ENCODE measurements at places on chromosomes 5 and 9.

- DNase-seq, result no peak
Observed at GRCh38 chr5:139647506-139648204, 494 bp upstream of the CXXC5 start.

- peak; percentile 97 for DNase-seq
Observed at GRCh38 chr5:132674671-132675506, 1.1 kb downstream of the IL4 start.

GRCh38 chr5:39829441-39829840 is 404.7 kb upstream of the DAB2 start:
- no peak for DNase-seq

GRCh38 chr5:97694091-97694490 is 511.0 kb upstream of the RIOK2 start:
- no peak for DNase-seq

GRCh38 chr9:112618385-112619009 is 99.4 kb downstream of the INIP start:
- no peak for DNase-seq

GRCh38 chr5:63055421-63055820 is 476.8 kb downstream of the LRRC70 start:
- peak; percentile 5 for DNase-seq

- DNase-seq, result no peak
Observed at GRCh38 chr5:134517553-134517952, 7.9 kb upstream of the JADE2 start.

GRCh38 chr9:72315510-72316311 is 49.3 kb downstream of the ZFAND5 start:
- DNase-seq, result peak; percentile 65

DNA sequence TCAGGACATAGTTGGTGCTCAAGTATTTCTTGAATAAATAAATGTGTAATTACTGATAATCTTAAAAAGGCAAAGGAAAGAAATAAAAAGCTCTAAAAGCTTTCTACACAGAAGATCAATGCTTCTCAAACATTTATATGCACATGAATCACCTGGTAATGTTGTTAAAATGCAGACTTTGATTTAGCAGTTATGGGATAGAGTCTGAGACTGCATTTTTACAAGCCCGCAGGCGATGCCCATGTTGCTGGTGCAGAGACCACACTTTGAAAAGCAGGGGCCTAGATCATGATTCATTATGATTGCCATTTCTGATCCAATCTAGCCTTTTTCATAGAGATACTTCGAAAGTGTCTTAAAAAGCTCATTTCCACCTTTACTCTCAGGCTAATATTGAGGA is 3.5 kb upstream of the CCDC152 start:
- DNase-seq, result no peak

DNA sequence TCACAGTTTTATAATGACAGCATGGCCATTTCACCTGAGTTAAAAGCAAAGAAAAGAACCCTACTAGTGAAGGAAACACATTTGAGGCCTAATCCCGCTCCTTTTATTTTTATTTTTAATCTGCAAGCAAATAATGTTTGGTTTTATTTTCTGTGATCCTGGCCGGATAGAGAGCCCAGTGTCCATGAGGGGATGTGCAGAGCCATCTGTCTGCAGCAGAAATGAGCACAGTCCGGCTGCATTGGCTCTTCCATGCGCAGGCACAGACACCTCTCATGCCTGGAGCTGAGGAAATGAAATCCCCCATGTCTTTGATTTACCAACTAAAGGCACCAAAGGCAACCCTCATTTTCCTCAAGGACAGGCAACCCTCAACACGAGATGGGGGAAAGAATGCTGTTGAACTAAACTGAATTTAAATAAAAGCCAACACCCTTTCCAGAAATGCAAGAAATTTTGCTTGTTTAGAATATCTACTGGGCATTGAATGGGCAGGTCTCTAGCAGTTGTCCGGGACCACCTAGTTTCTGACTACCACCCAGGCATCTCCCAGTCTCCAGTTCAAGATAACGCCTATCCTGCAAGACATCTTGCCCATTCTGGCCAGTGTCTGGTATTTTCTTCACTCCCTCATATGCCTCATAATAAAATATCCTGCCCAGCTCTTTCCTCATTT is 47.9 kb upstream of the SEMA6A start:
- DNase-seq, result no peak

GRCh38 chr5:100598446-100598845 is 63.3 kb downstream of the FAM174A start:
- no peak for DNase-seq

- DNase-seq, result no peak
Observed at GRCh38 chr5:142842994-142843905, 73.1 kb downstream of the ARHGAP26 start.

GRCh38 chr5:119019501-119019900 is 31.2 kb upstream of the DTWD2 start:
- no peak for DNase-seq

DNA sequence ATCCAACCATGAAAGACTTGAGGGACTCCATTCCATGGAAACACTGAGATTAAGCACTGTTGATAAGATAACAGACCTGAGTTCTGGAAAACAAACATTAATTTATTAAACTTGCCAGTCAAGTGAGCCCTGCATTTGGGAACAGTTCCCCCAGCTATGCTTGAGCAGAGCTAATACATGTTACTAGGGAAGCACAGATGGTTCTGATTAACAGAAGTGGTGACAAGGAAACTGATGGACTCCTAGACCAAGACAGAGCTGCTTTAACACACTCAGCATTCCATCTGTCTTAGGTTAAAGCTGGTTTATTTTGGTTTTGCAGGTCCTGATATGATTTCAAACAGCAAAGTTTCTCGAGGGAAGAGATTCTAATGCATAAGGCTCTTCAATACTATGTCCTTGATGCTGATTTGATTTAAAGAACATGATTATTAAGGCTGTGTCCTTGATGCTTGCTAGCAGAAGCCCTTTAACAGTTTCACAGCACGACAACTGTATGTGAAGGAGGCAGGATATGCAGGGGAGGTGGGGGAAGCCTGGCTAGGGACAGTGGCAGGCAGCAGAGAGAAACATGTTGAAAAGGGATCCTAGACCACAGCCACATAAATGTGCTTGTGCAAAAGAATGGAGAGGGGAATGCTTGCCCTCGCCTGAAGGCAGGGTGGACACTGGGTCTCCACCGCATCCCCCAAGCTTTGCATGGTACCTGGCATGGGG is 66.2 kb downstream of the ACTBL2 start:
- no peak for DNase-seq

DNA sequence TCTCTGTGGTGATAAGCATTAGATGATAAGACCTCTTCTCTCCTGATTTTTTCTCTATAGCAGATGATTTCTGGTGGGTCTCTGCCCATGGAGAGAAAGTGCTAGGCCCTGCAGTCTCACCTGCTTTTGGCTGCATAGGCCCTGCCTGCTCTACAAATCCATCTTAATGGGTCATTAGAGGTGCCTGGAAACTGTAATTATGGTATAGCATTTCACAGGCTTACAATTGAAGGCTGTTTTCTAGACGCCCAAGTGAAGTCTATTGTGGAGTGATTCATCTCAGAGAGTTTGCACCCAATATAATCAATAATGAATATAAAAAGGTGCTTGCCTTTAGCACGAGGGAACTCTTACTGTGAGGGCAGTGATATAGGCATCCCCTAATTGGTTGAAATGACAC is 33.8 kb downstream of the NEUROG1 start:
- no peak for DNase-seq

- no peak for DNase-seq
Observed at GRCh38 chr9:131688377-131688776, 51.5 kb downstream of the RAPGEF1 start.

DNA sequence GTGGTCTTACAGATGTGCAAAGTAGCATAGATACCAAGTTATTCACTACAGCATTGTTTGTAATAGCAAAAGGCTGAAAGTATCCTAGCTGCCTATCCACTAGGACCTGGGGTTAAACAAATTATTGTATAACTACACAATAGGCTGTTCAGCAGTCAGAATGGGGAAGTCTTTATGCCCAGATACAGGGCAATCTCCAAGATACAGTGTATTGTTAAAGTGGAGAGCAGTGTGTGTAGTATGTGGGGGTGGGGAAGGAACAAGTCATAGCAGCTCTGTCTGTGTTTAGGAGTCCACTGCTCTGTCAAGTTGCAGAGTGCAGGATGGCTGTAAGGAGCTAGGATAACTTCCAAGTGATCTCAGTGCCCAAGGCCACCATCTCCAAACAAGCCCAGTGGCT is 5.5 kb downstream of the PCYOX1L start:
- no peak for DNase-seq

GRCh38 chr5:128257076-128257475 is 173.5 kb downstream of the SLC12A2 start:
- DNase-seq, result no peak

DNA sequence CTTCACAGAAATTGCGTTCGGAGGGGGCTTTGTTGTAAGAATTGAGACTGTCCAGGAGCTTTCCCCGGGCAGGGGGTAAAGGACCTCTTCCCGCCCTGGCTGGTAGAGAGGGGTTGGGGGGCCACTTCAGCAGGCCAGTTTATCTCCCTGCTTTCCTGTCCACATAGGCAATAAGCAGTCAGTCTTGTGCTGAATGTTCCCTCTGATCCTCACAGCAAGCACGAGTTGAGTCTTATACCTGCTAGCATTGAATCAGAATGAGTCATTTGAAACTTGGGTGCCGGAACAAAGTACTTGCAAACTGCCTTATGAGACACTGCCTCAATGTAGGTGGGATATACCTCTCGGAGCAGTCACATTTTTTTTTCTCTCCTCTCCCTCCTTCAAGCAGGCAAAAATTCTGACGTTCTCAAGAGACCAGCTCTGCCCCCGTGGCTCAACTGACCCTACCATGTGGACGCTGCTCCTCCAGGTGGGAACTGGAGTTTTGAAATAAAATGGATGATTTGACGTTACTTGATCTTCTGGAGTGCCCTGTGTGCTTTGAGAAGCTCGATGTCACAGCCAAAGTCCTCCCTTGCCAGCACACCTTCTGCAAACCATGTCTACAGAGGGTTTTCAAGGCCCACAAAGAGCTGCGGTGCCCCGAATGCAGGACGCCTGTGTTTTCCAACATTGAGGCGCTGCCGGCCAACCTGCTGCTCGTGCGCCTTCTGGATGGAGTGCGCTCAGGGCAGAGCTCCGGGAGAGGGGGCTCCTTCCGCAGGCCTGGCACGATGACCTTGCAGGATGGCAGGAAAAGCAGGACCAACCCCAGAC is 1.3 kb downstream of the SH3RF2 start:
- DNase-seq, result peak; percentile 67

DNA sequence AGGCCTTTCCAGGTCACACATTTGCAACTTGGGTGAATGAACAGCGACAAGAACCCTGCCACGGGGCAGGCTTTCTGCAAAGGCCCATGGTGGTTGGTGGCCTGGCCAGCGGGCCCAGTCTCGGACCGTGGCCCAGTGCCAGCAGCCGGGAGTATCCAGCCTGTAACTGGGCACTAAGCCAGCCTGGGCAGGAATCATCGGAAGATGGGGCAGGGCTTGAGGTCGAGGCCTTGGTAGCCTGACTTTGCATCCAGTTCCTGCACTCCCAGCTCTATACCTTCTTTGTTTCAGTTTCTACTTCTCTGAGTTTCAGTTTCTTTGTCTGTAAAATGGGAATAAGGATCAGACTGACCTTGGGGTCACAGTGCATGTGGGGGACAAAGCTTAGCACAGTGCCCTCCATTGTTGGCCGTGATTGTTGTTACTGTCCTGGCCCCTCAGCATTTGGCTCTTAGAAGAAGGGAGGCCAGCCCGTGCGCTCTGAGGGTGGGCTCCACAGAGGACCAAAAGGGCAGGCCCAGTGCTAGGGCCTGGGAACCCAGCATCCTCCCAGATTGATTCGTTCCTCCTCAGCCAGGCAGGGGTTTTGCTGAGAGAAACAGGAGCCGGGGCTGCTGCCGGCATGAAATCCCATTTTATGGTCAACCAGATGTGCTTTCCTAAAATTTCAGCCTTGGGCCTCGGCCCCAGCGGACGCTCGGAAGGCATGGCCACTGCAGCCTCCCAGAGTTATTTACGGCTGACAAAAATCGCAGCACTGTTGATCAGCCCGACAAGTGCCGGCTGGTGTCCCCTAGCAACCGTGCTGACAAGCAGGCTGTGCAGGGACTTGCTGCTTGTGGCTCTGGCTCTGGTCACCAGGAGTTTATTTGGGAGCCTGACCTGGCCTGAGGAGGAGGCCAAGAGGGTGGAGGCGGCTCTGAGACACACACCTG is 43.6 kb downstream of the JADE2 start:
- DNase-seq, result no peak

DNA sequence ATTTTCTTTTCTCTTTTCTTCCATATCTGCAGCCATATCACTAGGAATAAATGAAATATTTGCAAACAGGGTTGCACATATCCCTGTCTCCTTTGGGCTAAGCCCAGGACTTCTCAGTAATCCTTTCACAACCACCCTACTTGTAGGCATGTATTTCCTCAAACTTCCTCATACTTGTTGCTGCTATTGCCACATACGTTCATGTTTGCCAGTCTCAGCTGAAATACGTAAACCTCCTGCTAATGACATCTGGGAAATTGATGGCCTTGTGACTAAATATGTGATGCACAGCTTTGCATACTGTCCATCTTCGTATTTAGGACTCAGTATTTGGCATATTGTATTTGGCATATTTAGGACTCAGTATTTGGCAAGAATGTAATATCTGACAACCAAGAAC is 224.6 kb downstream of the PLK2 start:
- DNase-seq, result peak; percentile 75

DNA sequence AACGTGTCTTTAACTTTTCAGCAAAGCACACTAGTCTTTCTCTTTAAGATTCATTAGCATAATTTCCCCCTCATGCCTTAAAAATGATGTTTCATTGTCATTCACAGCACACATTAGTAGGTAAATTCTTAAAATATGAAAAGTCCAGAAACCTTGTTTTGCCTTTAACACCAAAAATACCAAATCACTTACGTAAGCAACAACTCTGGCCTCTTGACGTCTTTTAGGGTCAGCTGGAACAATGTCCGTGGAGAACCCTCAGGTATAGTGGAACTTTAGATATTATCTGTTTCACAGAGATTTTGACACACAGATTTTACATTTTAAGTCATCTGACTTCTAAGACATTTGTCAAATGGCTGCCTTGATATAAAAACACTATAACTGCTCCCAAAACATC is 30.9 kb downstream of the LNPEP start:
- DNase-seq, result no peak

DNA sequence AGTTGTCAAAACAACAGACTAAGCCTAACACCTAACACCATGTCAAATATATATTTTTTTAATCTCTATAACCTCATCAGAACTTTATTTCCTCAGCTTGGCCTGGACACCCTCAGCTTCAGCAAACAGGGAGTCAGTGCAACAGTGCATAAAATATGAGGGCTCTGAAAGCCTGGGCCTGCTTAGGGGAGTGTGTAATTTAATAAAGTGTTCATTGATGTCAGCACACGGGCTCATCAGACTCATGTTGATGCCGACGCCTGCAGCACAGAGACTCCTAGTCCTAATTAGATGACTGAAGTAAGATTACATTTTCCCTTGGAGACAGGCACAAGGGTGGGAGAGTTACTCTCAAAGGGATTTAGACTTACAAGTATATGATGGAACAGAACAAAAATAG is 37.8 kb downstream of the CDH10 start:
- no peak for DNase-seq

DNA sequence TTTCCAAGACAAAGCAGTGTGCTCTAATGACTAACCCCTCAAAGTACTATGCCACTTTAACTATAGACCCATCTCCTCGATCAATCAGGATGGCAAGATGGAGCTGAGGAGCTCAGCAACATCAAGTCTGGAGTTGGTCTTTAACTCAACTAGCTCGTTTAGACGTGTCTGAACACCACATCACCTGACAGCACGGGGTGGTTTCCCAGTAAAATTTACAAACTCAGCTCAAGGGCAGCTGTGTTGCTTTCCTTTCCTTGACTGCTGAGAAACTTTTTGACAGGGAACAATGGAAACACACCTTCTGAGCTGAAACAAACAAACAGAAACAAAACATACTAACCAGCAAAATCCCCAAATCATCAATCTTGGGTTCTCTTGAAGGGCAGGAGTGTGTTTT is 202.5 kb downstream of the NTRK2 start:
- DNase-seq, result no peak

Data from iris pigment epithelial cell (primary cell).